A673 (cell line): ENCODE measurements at places on chromosomes 12 and 14.

GRCh38 chr12:70543444-70543843, 93.8 kb downstream of the PTPRB start:
- H3K27ac ChIP-seq: no peak overlapping the region
- peak; percentile 78 for DNase-seq
- peaks cover 9% of the 10 kb centered on the region for H3K4me1 ChIP-seq
- no peaks in the 10 kb centered on the region for H3K27me3 ChIP-seq

DNA sequence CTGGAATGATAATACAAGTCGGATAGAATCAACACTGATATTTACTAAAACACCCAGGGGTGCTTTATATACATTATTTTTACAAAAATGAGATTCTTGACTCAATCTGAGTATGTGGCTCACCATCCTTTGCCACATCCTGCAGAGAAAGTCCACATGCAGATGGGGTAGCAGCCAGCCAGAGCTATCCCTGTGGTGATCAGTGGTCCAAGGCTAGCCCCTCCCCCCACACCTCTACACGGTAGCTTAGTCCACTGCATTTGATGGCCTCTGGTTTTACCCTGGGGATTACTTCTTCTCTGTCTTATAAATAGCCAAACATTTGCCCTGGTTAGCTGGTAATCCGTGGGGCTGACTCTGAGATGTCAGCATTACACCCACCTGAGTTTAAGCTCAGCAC, 28.1 kb upstream of the TTC7B start:
- no peak overlapping the region for H3K4me3 ChIP-seq
- no peak overlapping the region for H3K27ac ChIP-seq
- no peaks in the 10 kb centered on the region for H3K36me3 ChIP-seq
- H3K27me3 ChIP-seq: no peaks in the 10 kb centered on the region
- no peaks in the 10 kb centered on the region for H3K4me1 ChIP-seq
- no peak for DNase-seq

- DNase-seq: no peak
- H3K36me3 ChIP-seq: no peaks in the 10 kb centered on the region
- no peaks in the 10 kb centered on the region for H3K27me3 ChIP-seq
- H3K27ac ChIP-seq: no peak overlapping the region
Observed at GRCh38 chr12:105671720-105672119, 341.2 kb downstream of the C12orf75 start.

GRCh38 chr12:48069241-48069640, 36.6 kb downstream of the SENP1 start:
- H3K36me3 ChIP-seq: peaks cover 64% of the 10 kb centered on the region
- no peak overlapping the region for H3K4me3 ChIP-seq
- H3K27ac ChIP-seq: no peak overlapping the region
- no peak for DNase-seq

DNA sequence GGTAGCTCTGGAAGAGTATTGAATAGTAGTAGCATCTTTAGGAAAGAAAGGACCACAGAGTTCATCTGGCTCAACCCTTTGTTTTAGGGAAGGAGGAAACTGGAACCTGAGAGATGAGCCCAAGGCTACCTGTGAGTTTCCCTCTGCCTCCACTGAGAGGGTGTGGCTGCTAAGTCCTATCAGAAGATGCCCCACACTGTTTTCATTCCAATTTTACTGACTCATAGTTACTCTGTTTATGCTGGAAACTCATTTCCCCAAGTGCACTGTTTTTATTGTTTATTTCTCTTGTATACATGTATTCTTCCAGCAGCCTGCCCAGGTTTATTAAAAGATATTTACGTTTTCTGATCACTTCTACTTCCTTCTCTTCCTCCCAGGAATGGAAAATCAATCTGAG, 127.4 kb upstream of the ARHGAP5 start:
- H3K4me1 ChIP-seq: no peaks in the 10 kb centered on the region
- H3K4me3 ChIP-seq: no peak overlapping the region
- no peak for DNase-seq
- no peak overlapping the region for H3K27ac ChIP-seq

GRCh38 chr14:37145395-37145794, 27.0 kb downstream of the SLC25A21 start:
- H3K27ac ChIP-seq: no peak overlapping the region
- no peaks in the 10 kb centered on the region for H3K27me3 ChIP-seq
- H3K4me1 ChIP-seq: no peaks in the 10 kb centered on the region
- no peak for DNase-seq
- H3K36me3 ChIP-seq: no peaks in the 10 kb centered on the region

- no peaks in the 10 kb centered on the region for H3K27me3 ChIP-seq
- no peaks in the 10 kb centered on the region for H3K4me1 ChIP-seq
- H3K4me3 ChIP-seq: no peak overlapping the region
- no peak overlapping the region for H3K27ac ChIP-seq
- DNase-seq: no peak
Observed at GRCh38 chr14:77682158-77682553, 25.7 kb downstream of the ALKBH1 start.

DNA sequence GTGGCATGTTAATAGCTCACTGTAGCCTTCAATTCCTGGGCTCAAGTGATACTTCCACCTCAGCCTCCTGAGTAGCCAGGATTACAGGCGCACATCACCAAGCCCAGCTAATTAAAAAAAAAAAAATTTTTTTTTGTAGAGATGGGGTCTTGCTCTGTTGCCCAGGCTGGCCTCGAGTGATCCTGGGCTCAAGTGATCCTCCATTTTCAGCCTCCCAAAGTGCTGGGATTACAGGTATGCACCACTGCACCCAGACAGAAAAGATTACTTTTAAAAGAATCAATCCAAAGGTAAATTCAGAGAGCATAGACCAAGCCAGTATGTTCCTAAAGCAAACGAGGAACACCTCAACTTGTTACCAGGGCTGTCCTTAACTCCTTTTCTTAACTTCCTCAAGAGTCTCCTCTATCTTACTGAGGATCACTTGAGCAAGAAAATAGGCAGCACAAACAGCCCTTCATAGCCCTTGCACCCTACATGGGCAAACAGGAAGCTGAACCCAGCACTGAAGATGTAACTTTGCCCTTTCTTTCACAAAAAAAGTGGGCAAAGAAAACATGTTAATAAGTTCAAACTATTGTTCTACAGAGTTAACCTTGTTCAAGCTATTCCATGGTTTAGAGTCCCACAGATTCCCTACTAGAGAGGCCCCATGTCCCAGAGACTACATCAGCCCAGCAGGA, 11.3 kb downstream of the CS start:
- H3K27me3 ChIP-seq: no peaks in the 10 kb centered on the region
- H3K36me3 ChIP-seq: peaks cover 31% of the 10 kb centered on the region
- no peak for DNase-seq
- no peak overlapping the region for H3K27ac ChIP-seq
- H3K4me1 ChIP-seq: no peaks in the 10 kb centered on the region
- H3K4me3 ChIP-seq: no peak overlapping the region

GRCh38 chr12:30200864-30201263, 417.1 kb upstream of the TMTC1 start:
- peaks cover 83% of the 10 kb centered on the region for H3K27me3 ChIP-seq
- H3K4me3 ChIP-seq: no peak overlapping the region
- no peaks in the 10 kb centered on the region for H3K36me3 ChIP-seq
- no peak overlapping the region for H3K27ac ChIP-seq

GRCh38 chr14:76348898-76349297, 27.0 kb upstream of the ESRRB start:
- DNase-seq: peak; percentile 41
- H3K4me3 ChIP-seq: no peak overlapping the region
- H3K27me3 ChIP-seq: peaks cover 9% of the 10 kb centered on the region
- no peaks in the 10 kb centered on the region for H3K4me1 ChIP-seq
- H3K27ac ChIP-seq: no peak overlapping the region
- H3K36me3 ChIP-seq: no peaks in the 10 kb centered on the region

DNA sequence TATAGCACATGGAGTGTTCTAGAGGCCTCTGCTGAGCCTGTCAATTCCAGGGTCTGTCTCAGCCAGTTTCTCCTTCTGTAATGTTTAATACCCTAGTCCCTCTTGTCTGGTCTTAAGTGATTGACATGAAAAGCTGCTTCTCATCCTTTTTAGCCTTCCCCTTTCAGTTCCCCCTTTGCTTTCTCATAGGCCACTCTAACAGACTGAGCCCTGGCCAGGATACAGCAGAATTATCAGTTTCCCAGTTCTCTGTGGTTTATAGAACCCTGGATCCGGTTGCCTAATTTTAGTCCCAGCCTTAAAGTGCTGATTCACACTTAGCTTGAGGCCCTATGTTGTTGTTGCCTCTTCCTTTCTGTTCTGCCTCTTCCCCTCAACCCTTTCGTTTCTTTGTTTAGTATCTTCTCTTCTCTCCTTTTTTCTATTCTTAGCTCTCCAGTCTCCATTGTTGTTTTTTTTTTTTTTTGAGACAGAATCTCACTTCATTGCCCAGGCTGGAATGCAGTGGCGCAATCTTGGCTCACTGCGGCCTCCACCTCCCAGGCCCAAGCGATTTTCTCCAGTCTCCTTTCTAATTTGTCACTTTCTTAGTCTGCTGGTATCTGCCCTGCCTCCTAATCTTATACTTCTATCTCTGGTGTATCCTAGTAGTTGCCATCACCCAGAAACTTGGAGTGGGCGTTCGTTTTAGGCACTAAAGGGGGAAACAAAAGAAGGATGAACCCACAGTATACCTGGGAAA, 2.9 kb upstream of the BIN2 start:
- H3K4me3 ChIP-seq: no peak overlapping the region
- no peaks in the 10 kb centered on the region for H3K36me3 ChIP-seq
- no peaks in the 10 kb centered on the region for H3K27me3 ChIP-seq
- DNase-seq: peak; percentile 23

DNA sequence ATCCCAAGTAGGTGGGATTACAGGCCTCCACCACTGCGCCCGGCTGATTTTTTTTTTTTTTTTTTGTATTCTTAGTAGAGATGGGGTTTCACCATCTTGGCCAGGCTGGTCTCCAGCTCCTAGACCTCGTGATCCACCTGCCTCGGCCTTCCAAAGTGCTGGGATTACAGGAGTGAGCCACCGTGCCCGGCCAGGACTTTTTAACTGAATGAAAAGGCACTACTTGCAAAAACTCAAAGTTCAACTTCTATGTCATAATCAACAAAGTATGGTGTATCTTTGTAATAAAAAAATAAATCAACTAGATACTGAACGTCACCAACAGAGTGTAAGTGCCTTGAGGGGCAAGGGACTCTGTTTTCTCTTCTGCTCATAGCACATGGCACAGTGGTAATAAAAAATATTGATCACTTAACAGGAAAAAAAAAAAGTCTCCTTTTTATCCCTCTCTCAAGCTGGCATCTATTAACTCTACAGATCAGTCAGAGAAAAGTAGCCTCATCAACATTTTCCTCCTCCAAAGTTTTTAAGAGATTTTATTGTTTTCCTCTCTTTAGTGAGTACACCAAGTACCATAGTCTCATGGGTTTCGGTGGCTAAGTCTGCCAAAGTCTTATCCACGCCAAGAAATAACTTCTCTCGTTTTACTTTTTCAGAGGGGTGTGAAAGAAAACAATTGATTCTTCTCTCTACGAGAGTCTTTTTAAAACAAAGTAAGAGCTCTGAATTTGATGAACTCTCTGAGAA, 10.6 kb upstream of the FOXN3 start:
- no peaks in the 10 kb centered on the region for H3K36me3 ChIP-seq
- no peaks in the 10 kb centered on the region for H3K27me3 ChIP-seq
- H3K27ac ChIP-seq: no peak overlapping the region
- DNase-seq: no peak
- H3K4me1 ChIP-seq: peaks cover 15% of the 10 kb centered on the region
- no peak overlapping the region for H3K4me3 ChIP-seq

GRCh38 chr14:97602438-97603117, 805.4 kb downstream of the VRK1 start:
- H3K4me1 ChIP-seq: no peaks in the 10 kb centered on the region
- no peak overlapping the region for H3K4me3 ChIP-seq
- no peak overlapping the region for H3K27ac ChIP-seq
- no peaks in the 10 kb centered on the region for H3K27me3 ChIP-seq
- no peaks in the 10 kb centered on the region for H3K36me3 ChIP-seq

- H3K4me1 ChIP-seq: no peaks in the 10 kb centered on the region
- no peak overlapping the region for H3K4me3 ChIP-seq
- H3K27me3 ChIP-seq: no peaks in the 10 kb centered on the region
- H3K27ac ChIP-seq: no peak overlapping the region
Observed at GRCh38 chr14:51870606-51871005, 10.2 kb downstream of the GNG2 start.

DNA sequence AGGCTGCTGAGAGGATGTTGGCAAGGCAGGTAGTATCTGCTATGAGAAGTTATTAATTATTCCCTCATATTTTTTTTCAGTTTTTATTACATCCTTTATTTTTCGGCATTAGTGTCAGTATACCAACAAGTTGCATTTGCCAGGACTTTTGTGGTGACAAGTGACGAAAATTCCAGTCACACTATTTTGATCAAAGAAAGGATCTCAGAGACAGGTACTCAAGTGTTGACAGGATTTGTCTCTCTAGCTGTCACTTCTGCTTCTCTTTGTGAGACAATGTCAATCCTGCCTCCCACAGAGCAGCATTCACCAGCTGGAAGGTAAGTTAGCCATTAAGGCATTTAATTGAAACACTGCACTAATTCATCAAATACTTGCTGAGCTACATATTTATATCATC, 18.0 kb upstream of the IFNG start:
- H3K27me3 ChIP-seq: no peaks in the 10 kb centered on the region
- H3K27ac ChIP-seq: no peak overlapping the region
- DNase-seq: no peak
- H3K4me1 ChIP-seq: no peaks in the 10 kb centered on the region
- H3K4me3 ChIP-seq: no peak overlapping the region

GRCh38 chr14:63241096-63241495, 36.9 kb downstream of the RHOJ start:
- no peaks in the 10 kb centered on the region for H3K27me3 ChIP-seq
- no peak for DNase-seq
- H3K36me3 ChIP-seq: no peaks in the 10 kb centered on the region
- H3K4me1 ChIP-seq: no peaks in the 10 kb centered on the region
- no peak overlapping the region for H3K4me3 ChIP-seq

DNA sequence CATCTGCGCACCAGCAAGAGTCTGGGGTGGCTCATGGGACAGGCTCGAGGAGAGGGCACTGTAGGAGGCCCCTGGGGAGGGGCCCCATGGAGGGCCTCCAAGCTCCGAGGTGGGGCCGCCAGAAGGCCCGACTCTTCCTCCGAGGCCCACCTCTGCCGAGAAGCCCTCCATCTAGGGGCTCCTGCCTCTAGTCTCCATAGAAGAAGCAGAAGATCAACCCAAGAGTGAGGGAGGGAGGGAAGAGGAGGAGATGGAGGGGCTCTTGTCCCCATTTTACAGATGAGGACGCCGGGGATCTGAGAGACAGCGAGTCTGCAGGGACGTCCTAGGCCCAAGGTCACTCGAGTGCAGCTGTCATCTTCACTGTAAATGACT, 41.2 kb downstream of the DIO3 start:
- no peak overlapping the region for H3K27ac ChIP-seq
- no peak for DNase-seq
- no peaks in the 10 kb centered on the region for H3K36me3 ChIP-seq
- H3K4me1 ChIP-seq: no peaks in the 10 kb centered on the region

DNA sequence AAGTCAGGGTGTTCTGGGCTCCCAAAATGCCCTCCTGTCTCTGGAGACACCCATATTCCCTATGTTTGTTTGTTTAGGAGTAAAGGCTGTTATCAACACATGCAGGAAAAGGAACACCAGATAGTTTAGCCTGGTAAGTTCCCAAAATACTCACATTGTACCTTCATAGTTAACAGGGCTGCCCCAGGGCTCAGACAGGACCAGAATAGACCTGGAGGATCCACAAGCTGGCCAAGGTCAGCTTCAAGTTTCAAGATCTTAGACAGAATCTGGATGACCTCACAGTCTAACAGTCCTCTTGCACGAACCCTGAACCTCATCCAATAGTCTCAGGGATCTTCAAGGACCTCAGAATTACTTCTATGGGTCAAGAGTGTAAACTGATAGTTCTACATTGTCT, 18.1 kb upstream of the HSP90B1 start:
- no peak for DNase-seq
- no peaks in the 10 kb centered on the region for H3K27me3 ChIP-seq
- no peak overlapping the region for H3K27ac ChIP-seq
- no peaks in the 10 kb centered on the region for H3K36me3 ChIP-seq

- no peaks in the 10 kb centered on the region for H3K4me1 ChIP-seq
- DNase-seq: no peak
- no peaks in the 10 kb centered on the region for H3K27me3 ChIP-seq
Observed at GRCh38 chr14:32779840-32780239, 158.8 kb upstream of the NPAS3 start.
